Cerebellar nuclear complex (tissue), 1 donor: ENCODE measurements at places on chromosomes 2 and 18.

GRCh38 chr2:143909577-143910353, 610.2 kb downstream of the ZEB2 start:
- no peak for DNase-seq

GRCh38 chr2:187646556-187646955, 92.3 kb upstream of the TFPI start:
- DNase-seq, result no peak

- no peak for DNase-seq
Measured at GRCh38 chr2:59866436-59866835, 687.0 kb downstream of the BCL11A start.

DNA sequence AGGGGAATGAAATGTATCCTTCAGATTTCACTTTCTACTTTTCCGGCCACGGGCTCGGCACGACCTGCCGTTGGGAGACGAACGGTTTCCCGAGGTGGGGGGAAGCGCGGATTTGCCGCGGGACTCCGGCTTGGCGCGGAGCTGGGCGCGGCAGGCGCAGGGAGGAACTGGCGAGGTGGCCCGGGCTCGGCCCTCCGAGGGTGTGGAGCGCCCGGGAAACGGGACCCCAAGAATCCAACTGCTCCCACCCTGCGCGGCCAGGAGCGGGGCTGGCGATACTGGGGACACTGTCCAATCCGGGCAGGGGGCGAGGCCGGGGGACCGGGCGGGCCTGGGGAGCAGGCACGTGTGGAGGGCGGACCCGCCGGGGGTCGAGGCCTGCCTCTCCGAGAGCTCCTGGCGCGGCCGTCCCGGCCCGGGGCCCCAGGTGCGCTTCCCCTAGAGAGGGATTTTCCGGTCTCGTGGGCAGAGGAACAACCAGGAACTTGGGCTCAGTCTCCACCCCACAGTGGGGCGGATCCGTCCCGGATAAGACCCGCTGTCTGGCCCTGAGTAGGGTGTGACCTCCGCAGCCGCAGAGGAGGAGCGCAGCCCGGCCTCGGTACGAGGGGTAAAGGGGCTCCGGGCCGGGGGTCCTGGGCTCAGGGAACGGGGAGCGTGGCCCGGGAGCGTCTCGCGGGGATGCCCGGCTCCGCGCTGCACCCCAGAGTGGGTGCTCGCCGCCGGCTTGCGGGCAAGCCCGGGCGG, at the start of gene ANXA4:
Gene ANXA4 (plus strand): TSS at position 560 of the 747 bp plus-strand sequence. CDS start 39,432 bp downstream, outside the sequence.
- no peak for DNase-seq

DNA sequence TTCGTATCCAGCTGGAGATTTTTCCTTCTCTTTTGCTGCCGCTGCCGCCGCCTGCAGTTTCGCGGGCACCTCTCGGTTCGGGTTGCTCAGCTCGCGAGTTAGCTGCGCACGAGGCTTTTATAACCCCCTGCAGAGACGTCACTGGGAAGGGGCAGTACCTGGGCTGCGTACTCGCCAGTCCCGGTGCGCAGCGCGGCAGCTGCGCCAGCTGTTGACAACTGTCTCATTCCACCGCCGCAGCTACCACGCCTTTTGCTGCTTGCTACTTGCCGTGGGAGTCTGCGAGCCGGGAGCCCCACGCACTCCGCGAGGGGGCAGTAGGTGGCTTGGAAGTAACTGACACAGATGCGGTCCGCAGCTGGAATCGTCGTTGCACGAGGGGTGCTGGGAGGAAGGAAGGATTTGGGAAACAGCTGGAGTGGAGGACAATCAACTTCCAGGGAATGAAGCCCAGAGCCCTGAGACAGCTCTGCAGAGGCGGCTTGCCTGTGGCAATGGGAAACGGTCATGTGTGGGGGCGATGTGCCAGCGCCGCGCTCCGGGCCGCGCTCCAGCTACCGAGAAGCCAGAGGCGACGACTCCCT, at the start of gene TACR1:
Gene TACR1 (minus strand): TSS at position 93 of the 584 bp plus-strand sequence. CDS start 586 bp downstream, outside the sequence.
- no peak for DNase-seq

- no peak for DNase-seq
Measured at GRCh38 chr2:172739661-172740266, 4.1 kb downstream of the RAPGEF4 start.

- DNase-seq, result no peak
Measured at GRCh38 chr2:73368781-73369180, 16.9 kb upstream of the ALMS1 start.

DNA sequence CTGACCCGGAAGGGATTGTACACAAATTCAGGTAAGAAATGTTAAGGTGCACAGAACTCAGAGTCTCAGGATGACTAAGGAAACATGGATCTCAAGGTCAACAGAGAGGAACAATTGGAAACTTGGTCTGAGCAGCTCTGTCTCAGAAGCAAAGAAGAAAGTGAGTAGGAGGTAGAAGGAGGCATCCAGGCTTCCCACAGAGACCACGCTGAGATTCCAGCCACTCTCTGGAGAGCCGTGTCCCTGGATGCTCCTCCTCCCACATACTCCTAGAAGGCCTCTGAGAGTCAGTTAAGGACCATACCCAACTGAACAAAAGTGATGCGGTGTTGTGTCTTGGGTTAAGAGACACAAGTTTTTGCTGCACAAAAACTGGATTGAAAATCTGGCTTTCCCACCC, 8.6 kb upstream of the PLB1 start:
- no peak for DNase-seq

- no peak for DNase-seq
Measured at GRCh38 chr2:160911258-160911657, 249.0 kb upstream of the TANK start.

DNA sequence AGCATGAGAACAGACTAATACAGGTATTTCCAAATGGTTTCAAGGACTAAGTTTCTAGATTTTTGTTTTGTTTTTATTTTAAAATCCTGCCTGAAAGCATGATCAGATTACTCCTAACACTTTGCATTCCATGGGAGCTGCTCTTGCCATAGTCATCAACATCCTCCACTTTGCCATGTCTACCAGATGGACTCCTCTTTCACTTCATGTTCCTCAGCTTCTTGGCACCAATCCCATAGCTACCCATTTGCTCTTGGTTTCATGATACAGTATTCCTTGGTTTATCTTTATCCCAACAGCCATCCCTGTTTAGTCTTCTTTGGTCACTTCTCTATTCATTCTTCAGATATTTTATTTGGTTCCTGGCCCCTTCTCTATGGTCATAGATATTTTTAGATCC, 154.2 kb upstream of the CCDC195 start:
- no peak for DNase-seq

DNA sequence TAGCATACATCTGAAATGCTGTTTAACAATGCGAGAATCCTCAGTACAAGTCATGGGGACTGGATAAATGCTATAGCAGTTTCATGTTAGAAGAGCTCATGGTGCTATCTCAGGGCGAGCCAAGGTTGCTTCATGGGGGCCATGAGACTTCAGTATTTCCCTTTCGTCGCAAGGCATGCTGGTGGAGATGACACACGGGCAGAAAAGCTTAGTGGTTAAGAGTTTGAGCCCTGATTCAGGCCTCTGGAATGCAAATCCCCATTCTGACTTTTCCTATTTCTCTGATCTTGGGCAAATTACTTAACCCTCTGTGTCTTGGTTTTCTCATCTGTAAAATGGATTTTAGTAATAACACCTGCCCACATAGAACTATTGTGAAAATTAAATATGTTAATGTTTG, 57.4 kb upstream of the EPHA4 start:
- DNase-seq, result no peak

DNA sequence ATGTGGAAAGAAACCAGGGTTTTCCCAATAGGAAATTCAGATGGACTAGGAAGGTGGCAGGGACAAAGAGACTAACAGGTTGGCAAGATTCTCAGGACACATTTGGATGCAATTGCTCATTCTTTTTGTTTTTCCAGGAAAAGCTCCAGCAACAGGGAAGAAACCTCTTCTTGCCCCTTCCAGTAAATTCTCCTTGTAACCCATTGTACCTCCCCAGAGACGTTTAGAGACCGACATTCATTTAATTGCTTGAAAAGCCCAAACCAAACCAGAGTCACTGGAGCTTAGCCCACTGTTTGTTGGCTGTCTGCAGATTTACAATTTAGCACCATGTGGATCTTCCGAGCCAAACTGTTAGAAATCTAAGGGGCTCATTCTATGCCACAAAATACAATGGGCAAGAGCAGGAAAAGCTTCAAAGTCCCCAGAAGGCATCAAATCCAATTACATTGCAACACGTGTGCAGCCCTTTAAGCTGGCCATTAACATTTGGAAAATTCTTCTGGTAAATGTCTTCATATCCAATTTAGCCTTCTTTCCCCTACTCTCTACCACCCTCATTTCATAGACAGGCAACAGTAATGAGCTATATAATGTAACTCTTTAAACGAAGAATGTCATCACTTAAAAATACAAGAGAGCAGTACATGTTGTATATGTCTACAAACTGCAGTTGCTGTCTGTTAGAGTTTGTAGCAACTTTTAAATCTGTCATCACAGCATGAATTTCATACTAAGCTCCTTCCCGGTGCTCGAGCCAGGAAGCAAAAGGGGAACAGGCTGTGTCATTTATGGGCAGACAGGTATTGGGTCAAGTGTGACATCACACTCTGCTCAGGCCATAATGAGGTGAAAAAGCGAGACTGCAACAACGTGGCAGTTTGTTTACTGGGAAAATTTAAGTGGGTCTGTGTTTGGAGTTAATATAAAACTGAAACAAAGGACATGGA, 235.6 kb upstream of the HNRNPA3 start:
- DNase-seq, result no peak

DNA sequence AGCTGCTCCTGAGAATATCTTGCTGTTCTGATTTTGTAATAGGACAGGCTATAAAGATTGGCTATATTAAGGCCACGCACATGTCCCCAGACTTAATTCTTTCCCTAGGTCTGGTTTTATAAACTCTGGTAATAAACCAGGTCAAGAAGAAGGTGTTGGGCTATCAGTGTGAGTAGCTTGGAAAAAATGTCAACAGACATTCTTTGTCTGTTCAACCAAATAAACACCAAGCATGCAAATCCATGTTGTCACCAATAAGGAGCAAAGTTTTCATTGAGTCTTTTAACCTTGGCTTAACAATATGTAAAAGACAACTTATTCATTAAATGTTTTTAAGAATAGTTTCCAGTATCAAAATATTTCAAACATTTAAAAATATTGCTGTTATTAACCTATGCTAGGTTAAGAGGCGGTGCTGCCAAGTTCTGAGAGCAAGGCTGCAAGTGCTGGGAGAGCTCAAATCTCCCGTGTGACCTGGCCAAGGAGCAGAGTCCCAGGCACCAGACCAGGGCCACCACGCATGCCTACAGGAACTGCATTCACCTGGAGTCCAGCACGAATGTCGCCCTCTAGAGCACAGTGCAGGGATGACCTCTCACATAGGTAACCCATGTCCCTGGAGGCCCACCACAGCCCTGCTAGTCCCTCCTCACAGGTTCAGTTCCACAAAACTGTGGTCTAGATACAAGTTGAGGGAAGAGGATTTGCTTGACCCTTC, 120.5 kb upstream of the POU3F3 start:
- no peak for DNase-seq

DNA sequence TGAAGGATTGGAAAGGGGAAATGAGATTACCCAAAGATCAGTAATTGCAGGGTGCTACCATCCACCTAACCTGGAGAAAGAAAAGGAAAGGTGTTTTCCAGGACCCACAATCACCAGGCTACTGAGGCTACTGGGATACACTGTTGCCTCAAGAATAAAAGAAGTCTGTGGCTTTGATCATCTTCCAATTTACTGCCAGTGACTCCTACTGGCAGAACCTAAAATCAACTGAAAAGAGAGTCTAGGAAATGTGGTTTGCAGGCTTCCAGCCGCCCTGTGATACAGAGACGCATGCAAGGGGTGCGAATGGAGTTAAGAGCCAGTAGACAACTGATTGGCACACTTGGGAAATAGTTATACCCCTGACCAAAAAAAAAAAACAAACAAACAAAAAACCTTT, 16.6 kb upstream of the TTL start:
- DNase-seq, result no peak

GRCh38 chr2:235462415-235462790, 31.4 kb upstream of the AGAP1 start:
- no peak for DNase-seq

DNA sequence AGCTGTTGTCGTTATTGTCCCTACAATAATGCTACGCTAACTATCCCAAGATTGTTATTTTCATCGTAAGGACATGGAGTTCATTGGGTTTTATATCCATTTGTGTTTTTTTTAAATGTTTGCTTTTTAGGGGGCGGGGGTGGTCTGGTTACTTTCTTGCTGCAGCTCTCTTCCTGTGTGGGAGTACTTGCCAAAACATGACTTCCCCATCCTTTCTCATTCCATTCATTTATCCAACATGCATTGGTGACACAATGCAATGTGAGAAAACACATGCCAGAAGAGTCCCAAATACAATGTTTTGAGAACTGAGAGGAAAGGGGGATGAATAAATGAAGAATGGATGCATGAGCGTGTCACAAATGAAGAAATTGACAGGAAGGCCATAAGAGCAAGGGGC, 55.9 kb downstream of the E2F6 start:
- DNase-seq, result no peak

GRCh38 chr2:118056165-118056534, 32.1 kb upstream of the INSIG2 start:
- no peak for DNase-seq

DNA sequence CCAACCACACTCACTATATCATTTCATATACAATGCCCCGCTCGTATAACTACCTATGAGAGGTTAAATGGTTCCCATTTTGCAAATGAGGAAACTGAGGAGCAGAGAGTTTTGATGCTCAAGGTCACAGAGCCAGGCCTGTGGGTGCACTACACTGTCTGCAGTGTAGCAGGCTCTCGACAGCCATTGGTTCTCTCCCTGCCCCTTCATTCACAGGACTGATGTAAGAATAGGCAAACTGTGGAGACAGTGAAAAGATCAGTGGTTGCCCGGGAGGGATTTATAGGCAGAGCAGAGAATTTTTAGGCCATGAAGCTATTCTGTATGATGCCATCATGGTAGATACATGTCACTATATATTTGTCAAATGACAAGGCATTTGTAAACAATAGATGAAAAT, 39.0 kb upstream of the LBH start:
- DNase-seq, result no peak

DNA sequence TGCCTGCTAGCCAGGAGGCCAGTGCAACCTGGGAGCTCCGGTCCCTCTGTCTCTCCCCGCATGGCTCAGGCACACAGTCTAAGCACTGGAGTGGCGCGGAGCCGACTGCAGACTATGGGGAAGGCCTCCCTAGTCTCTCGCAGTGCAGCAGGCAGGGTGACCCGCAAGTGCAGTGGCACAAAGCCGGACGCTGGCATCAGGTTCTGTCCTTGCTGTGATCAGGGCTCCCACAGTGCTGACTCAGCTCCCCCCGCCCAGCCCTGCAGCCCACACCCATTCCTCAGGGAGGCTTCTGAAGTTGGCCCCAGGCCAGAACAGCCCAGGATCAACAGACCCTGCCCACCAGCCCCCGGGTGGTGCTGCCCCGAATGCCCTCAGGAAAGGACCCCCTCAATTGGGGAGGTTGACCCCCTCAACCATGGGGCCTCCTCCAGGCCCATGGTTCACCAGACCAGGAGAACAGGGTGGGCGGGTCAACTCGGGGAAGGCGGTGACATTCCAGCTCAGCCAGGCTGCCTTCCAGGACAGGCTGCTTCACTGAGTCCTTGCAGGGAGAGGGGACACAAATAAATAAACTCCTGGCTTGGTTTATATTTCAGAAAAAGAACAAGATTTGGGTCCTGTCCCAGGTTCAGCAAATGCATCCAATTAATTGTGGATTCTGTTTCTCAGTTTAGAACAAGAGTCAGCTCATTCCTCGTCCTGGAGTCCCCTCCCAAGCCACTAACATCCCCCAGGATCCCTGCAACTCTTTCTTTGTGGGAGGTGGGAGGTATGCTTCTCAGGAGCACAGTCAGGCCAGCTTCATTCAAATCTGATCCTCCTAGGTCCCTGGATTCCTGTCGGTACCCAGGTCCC, 12.2 kb downstream of the BIN1 start:
- no peak for DNase-seq
